NCI-H446 treated with DMSO at 0.1 percent for 48 hours (cell line): ENCODE measurements at places on chromosomes 11 and 22.

GRCh38 chr11:102254047-102254446 is 63.2 kb upstream of the BIRC3 start:
- no peak for DNase-seq

DNA sequence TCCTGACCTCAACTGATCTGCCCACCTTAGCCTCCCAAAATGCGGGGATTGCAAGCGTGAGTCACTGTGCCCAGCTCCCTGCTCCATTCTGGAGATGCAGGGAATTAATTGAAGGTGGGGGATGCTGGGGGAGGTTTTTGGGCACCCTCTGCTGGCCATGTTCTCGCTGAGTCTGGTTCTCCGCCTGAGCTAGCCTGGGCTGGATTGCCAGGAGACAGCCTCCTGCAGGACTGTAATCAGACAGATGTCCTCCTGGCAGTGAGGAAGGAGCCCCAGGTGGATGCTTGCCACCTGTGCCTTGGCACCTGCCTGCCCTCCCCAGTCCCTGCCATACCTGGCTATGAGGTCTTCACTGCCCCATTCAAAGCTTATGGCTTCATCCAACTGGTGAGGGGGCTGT is 5.4 kb downstream of the MTFP1 start:
- DNase-seq, result no peak

GRCh38 chr22:27105142-27106025 is 448.0 kb downstream of the MIAT start:
- peak; percentile 72 for DNase-seq

DNA sequence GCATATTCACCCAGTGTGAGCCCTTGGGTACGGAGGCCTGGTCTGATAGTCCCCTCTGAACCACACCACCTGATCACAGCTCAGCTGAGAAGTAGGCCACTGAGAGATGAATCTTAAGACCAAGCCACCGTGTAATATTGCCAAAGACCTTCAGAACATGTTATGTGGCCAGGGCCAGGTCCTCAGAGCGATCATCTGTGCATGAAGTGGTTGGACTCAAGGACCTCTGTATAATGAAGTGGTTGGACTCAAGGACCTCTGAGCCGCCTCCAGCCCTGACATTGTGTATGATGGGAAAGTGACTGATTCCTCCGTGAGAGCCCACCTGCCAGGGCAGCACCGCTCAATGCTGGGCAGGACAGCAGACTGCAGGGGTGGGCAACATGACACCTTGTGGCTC is 70.2 kb downstream of the TP53I11 start:
- no peak for DNase-seq

DNA sequence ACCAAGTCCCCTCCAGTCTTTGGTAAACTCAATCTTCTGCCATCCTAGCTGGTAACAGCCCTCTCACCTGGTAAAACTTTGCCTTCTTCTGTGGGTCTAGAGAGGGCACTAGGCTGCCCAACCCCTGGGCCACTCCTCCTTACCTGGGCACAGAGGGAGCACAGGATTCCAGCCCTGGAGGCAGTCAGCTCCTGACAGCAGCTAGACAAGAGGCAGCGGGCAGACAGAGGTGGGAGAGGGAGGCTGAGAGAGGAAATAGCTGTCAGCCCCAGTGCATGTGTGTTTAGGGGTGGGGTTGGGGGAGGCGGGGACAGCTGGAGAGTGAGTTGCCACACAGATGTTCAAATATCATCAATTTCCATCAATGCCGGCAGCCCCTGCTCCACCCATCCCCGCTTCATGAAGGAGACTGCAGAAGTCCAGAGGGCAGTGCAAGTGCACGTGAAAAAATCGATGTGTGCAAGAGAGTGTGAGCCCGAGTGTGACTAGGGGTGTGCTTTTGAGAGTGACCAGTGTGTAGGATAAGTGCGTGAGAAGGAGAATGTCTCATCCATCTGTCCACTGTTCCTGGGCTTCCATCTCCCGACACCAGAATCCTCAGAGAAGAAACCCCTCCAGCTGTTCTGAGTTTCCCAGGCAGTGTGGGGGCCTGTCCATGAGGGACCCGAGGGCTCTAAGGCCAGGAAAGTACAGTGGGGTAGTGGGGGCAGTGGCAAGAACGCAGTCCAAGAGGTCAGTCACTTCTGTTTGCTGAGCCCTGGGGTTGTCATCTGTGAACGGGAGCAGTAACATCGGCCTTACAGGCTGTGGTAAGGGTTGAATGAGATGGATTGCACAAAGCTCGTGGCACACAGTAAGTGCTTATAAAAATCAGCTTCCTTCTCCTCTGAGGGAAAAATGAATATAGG is at the start of gene PTGDR2:
Gene PTGDR2 (minus strand): TSS at position 225 of the 908 bp plus-strand sequence. CDS start 2,228 bp downstream, outside the sequence.
- DNase-seq, result no peak

- DNase-seq, result no peak
Observed at GRCh38 chr11:88482871-88483301, 145.3 kb upstream of the CTSC start.

DNA sequence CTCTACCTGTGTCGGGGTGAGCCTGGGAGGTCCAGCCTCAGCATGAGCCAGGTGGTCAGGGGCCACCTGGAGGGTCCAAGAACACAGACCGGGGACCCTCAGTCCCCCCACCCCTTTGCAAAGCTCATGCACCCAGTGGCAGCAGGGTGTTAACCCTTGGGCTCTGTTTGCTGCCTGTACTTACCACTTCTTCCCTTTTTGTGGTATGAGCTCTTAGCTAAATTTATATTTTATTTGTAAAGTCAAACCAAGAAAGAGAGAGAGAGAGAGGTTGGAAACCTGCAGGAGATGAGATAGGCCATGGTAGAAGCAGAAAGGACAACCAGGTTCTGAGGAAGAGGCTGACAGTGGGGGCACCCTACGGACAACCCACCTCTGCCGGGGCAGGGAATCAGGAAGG is 29.9 kb downstream of the IL10RA start:
- DNase-seq, result no peak

- no peak for DNase-seq
Observed at GRCh38 chr11:33234397-33235190, 22.6 kb upstream of the HIPK3 start.

- no peak for DNase-seq
Observed at GRCh38 chr22:20991252-20992055, 9.4 kb downstream of the LZTR1 start.

GRCh38 chr11:130653838-130654636 is 205.6 kb downstream of the ADAMTS15 start:
- DNase-seq, result peak; percentile 32

GRCh38 chr11:130452940-130453339 is 4.5 kb downstream of the ADAMTS15 start:
- DNase-seq, result no peak

- no peak for DNase-seq
Observed at GRCh38 chr11:133175103-133175502, 357.2 kb downstream of the OPCML start.

GRCh38 chr11:121563003-121563402 is 110.2 kb upstream of the SORL1-AS1 start:
- no peak for DNase-seq

DNA sequence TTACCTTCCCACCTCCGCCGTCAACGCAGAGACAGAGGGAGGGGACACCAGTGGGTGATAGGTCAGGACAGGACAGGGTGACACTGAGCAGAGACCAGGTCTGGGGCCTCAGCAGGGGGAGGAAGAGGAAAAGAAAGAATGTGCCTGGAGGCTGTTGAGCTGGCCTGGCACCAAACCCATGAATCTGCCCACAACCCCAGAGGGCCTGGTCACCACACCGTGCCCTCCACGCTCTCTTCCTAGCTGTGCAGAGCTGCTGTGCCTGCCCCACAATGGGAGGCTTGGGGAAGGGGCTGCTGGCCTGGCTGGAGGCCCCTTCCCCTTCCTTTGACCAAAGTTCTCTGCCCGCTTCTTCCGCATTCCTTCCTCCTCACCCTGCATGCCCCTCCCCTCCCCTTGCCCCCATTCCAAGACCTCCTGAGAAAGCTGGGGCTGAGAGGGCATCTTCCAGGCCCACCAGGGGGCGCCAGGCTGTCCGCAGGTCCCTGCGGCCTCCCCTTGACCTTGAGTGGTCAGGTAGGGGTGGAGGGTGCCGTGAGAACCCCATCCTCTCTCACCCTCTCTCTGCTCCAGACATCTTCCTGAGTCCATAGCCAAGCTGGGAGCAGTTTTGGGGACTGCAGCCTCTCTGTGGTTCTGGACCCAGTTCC is 11.0 kb upstream of the CACNA1I start:
- DNase-seq, result no peak

GRCh38 chr22:47107431-47107830 is 345.0 kb downstream of the TBC1D22A start:
- DNase-seq, result no peak

DNA sequence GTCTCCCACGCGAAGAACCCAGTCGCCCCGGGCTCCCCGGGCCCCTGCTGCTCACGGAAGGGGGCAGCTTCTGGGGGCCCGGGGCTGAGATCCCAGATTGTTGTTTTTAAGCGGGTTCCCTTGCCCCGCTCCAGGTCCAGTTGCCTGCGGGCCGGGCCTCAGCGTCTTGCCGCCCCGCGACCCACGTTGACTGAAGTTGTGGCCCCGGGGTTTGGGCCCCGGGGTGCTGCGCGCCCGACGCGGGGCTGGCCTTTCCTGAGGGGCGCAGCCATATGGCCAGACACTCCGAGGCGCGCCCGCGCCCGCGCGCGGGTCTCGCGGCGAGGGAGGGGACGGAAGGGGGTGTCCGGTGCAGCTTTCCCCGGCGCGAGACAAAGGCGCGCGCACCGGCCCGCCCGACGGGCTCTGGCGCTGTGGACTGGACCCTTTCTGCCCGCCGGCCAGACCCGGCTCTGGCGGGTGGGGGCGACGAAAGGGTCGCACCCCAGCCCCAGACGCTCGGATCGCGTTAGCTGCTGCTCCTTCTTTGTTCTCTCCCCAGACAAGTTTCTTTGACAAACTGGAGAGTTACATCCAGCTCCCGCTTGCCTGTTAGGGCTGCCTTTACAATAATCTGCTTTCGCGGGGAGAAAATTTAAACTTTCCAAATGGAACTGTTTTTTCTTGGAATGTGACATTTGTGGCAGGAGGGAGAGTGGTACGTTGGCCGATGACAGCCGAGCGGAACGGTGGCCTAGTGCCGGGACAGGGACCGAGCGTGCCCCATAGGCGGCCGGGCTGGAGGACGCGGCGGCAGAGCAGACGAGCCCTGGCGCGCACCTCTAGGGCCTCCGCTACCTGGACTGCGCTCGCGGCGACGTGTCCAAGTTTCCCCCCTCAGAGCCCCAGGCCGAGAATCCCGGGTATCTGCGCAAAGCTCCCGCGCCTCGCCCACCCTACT is 716 bp downstream of the AMOTL1 start:
- no peak for DNase-seq

- no peak for DNase-seq
Observed at GRCh38 chr22:45418770-45419138, 5.3 kb downstream of the RIBC2 start.

DNA sequence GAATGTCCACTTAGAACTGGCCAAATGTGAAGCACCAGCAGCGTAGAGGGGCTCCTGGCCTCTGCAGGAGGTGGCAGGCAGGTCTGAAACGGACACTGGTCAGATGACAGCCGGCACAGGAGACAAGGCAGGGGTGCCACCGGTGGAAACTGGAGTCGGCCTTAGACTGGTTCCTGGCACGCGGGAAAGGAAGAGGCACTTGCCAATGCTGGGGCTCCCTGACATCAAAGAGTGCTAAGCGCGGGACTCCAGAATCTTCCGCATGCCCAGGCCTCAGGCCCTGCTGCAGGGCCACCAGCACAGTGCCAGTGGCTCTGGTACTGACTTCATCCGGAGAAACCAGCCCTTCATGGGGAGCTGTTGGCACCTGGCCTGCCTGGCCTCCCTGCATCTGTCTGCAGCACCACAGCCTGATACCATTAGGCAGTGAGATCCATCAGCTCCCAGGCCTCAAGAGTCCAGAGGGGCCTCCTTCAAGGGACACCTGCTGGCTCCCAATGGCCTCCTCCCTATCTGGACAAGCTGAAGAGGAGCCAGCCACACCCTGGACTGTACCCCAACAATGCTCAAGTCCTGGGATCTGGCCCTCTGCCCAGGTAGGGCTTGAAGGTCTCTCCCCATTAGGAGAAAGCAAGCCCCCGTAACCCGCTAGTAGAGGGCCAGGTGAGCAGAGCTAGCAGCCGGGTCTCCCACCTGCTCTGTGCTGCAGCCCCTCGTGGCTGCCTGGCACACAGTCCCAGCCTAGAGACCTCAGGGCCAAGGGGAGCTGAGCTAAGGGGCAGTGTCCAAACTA is 29.7 kb upstream of the GNB1L start:
- DNase-seq, result no peak

- no peak for DNase-seq
Observed at GRCh38 chr22:32389685-32390084, 22.4 kb downstream of the RTCB start.

- no peak for DNase-seq
Observed at GRCh38 chr11:134863294-134863693, 451.3 kb upstream of the B3GAT1 start.

DNA sequence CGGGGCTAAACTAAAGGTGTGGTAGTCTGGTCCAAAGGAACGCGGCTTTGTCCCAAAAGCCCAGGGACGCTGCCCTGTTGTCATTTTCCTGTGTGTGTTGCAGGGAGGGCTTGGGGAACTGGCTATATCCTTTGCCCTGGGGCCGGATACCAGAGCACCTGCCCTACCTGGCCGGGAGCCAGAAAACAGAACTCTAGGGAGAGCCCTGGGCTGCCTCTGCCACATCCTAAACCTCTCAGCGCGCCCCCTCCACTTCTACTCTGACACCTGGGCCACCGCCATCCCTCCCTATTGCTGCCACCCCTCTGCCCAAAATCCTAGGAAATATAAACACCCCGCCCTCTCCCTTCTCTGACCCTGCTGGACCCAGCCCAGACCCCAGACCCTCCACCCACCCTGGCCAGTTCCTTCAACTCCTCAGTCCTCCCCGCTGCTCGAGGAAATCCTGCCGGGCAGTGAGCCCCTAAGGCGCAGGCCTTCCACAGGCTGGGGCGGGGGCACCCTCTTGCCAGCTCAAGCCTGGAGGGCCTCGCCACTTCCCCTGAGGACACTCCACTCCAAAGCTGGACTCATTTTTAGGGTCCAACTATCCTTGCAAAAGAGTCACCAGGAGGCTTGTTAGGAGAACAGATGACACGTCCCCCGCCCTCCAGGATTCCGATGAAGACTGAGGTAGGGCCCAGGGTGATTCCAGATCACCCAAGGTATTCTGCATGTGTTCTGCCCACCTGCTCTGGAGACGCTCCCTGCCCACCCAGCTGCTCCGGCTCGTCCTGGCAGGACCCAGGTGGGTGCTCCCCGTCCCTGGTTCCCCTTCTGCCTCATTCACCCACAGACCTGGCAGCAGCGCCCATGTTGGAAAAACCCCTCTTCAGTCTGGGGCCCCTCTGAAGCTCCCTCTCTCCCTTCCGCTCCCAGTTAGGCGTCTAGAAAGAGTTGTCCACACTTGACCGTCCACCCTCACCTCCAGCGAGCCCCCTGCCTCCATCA is 12.2 kb downstream of the KCTD17 start:
- DNase-seq, result no peak

- DNase-seq, result no peak
Observed at GRCh38 chr11:73465023-73465675, 89.0 kb downstream of the RELT start.
